ENCODE measurements at places on chromosomes 13 and 19. TPM values are rescaled to one million over a fixed set of nuclear protein-coding genes. Genes with fewer than 3 reads are reported as not detected.
A peak's percentile ranks its signal among the peaks of the same experiment; 100 is the strongest.

ZNF100 gene
- total RNA-seq: 5.2 TPM

INAFM1 gene
- total RNA-seq: 9.6 TPM

ZNF154 gene
- 0.21 TPM for total RNA-seq

GPR32 gene
- total RNA-seq: not detected

ITGBL1 gene
- 72.8 TPM for total RNA-seq

HIPK4 gene
- not detected for total RNA-seq

SLC1A6 gene
- total RNA-seq: not detected

NUMBL gene
- 250 TPM for total RNA-seq

ZNF726 gene
- 0.39 TPM for total RNA-seq

SKA3 gene
- total RNA-seq: 0.20 TPM

ZNF780B gene
- 14.6 TPM for total RNA-seq

RHPN2 gene
- total RNA-seq: 6.9 TPM

RFX2 gene
- total RNA-seq: 12.6 TPM

NR2F6 gene
- 46.0 TPM for total RNA-seq

LHB gene
- not detected for total RNA-seq

ZNF146 gene
- 53.0 TPM for total RNA-seq

NPAS1 gene
- total RNA-seq: 0.42 TPM

DNA sequence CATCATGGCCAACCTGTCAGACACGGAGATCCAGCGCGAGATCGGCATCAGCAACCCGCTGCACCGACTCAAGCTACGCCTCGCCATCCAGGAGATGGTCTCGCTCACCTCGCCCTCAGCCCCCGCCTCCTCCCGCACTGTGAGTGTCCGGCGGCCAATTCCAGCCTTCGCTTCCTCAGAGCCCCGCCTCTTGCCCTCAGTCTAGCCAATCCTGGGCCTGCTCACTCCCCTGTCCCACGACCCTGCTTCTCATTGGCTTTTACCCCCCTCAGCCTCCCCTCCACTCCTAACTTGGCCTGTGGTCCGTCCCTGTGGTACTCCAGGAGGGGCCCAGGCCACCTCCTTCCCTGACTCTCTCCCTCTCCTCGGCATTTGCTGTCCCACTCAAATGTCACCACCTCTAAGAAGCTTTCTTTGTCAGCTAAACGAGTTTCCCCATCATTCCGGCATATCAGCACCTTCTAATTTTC, 12.3 kb downstream of the HRC start:
- peak; percentile 70 for DNase-seq

- no peak for DNase-seq
Observed at GRCh38 chr13:45481688-45482087, 16.9 kb downstream of the COG3 start.

GRCh38 chr19:27966390-27966816, 1246.5 kb downstream of the UQCRFS1 start:
- DNase-seq: no peak

- DNase-seq: no peak
Observed at GRCh38 chr13:22086597-22087330, 415.9 kb downstream of the FGF9 start.

- DNase-seq: no peak
Observed at GRCh38 chr13:106105153-106105552, 430.3 kb downstream of the EFNB2 start.

- DNase-seq: no peak
Observed at GRCh38 chr13:77213644-77214043, 113.2 kb downstream of the MYCBP2 start.

GRCh38 chr19:52307275-52307674, 10.3 kb downstream of the ZNF480 start:
- DNase-seq: no peak

GRCh38 chr13:32515246-32515645, 23.3 kb downstream of the N4BP2L2 start:
- DNase-seq: no peak

- DNase-seq: no peak
Observed at GRCh38 chr19:1084024-1084868, 10.9 kb downstream of the POLR2E start.

DNA sequence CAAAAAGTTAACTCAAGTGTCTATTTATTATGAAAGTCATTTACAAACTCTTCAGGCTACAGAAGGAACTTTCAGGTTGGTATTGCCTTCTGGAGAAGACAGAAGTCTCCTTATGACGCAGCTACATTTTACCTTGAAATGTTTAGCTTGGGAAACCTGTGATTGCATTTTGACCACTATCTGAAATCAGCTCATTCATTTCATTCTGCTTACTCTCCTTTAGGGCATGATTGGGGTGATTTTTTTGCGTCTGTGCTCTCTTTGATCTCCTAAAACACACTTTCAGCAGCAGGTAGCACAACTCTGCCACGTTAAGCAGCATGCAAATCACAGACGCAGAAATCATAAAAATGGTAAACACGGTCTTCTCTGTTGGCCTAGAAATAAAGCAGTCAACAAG, 9.6 kb downstream of the GJB6 start:
- DNase-seq: no peak

DNA sequence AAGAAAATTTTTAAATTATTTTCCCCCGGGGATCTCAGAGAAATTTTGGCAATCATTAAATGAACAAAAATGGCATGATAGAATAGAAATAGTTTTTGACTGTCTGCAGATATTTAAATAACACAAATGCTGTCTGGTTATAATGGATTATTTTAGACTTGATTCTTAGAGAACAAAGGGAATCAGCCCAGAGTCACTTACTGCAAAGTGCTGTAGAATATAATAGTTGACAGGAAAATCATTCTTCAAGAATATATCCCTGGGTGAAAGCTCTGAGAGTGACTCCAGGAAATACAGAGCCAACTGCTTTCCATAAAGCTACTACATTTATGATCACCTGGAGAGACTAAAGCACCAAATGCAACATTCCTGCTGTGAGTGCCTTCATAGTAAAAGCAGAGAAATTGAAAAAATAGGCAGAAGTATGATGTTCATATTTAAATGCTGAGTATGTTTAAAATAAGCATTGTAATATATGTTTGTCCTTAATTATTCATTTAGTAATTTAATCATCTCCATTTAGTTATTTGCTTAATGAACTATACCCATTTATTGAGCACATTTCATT, 1765.8 kb downstream of the SLITRK1 start:
- no peak for DNase-seq

DNA sequence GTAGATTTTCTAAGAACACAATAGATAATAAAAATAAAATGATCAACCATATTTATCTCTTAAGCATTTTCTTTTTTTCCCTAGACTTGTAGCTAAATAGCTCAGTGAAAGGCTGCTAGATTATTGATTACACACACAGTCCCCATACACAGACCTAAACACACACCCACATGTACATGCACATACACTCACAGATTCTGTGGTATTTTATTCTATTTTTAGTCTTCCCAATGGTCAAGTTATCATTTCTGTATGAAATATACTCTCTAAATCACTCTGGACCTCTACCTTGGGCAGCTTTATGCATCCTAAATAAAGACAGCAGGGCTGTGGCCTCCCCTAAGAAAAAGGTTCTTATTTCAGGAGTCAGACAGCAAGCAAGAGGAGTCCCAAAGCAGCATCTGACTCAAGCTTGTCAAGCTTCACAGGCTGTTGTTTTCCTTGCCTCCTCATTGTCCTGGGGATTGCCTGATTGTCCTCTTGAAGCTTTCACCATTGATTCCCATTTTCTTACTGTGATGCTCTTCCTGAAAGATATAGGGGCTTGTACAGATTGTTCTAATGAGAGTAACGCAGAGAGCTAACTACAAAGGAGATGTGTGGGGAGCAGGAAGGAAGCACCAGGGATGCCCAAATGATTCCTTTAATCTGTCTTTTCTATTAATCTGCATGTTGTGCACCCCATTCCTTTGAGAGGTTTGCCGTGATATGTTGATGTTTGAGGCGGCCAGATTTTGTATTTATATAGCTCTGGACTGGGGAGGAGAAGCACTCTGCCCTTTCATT, 986.5 kb downstream of the PCDH17 start:
- no peak for DNase-seq

- DNase-seq: no peak
Observed at GRCh38 chr19:10219678-10220077, 11.5 kb downstream of the S1PR2 start.

DNA sequence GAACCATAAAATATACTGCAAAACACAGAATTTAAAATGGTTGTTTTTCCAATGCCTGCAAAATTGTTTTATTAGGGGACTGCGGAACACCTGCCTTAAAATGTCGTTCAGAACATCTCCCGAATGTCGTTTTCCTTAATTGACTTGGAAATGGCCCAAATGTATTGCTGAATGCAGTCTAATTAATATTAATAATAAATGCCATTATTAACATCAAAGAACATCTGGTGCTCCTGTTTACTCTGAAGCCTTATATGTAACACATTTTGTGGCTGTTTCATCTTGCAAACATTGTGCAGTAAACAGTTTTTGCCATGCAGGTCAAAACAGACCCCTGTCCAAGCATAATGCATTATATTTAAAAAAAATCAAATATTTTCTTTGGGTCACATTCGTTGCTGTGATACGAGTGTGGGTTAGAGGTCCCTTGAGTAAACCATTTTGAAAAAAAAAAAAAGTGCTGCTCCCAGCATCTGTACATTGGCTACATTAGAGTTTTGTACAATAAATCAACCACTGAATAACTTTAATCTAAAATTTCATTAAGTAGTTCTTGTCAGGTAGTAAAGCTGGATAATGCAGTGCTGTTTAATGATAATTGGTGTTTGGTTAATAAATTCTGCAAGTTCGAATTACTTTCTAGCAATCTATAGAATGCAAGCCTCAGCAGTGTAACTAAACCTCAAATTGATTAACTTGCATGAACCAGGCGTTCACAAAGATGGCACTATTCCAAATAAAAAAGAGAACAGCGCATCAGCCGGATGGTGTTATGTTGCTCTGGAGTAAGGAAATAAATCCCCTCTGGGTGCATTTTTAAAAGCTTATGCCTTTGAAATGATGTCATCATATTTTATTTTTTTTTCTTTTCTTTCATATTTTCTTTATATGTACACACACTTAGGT, 140.2 kb downstream of the ZNF536 start:
- DNase-seq: no peak

DNA sequence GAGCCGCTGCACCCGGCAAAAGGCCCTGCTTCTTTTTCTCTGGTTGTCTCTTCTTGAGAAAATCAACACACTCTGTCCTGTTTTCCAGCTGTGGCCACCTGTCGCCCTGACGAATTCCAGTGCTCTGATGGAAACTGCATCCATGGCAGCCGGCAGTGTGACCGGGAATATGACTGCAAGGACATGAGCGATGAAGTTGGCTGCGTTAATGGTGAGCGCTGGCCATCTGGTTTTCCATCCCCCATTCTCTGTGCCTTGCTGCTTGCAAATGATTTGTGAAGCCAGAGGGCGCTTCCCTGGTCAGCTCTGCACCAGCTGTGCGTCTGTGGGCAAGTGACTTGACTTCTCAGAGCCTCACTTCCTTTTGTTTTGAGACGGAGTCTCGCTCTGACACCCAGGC, 17.2 kb downstream of the LDLR start:
- no peak for DNase-seq

- no peak for DNase-seq
Observed at GRCh38 chr13:111278258-111278657, 42.2 kb upstream of the TEX29 start.

DNA sequence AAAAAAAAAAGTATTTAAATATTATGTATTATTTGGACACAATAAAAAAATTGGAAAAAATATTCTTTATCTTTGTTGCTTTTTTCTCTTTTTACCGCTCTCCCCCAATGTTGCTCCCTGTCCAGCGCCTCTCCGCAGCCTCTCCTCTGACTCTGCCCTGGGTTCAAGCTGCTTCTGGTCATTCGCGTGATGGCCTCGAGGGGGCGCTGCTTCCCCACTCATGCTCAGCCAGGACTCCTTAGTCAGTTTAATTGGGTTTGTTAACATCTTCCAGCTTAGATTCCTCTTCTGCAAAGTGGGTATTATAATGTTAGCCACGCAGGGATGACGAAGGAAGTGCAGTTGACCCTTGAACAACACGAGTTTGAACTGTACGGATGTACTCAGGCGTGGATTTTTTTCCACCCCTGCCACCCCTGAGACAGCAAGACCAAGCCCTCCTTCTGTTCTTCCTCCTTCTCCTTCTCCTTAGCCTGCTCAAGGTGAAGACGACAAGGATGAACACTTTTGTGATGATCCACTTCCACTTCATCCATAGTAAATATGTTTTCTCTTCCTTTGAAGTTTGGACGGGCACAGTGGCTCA, 4.9 kb upstream of the NWD1 start:
- peak; percentile 27 for DNase-seq

DNA sequence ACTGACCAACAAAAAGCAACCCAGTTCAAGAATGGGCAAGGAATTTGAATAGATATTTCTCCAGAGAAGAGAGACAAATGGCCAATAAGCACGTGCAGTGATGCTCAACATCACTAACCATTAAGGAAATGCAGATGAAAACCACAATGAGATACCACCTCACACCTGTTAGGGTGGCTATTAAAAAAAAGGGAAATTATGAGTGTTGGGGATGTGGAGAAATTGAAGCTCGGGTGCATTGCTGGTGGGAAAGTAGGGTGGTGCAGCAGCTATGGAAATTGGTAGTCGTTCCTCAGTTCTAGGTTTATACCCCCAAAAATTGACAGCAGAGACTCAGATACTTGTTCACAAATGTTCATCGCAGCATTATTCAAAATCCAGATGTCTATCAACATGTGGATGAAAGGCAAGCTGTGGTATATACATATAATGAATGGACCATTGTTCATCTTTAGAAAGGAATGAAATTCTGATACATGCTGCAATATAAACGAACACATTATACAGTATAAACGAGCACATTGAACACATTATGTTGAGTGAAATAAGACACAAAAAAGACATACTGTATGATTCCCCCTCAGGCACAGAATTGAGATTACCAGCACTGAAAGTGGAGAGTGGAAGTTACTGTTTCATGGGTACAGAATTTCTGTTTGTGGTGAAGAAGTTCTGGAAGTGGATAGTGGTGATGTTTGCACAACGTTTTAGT, 927 bp downstream of the CHAMP1 start:
- DNase-seq: no peak

GRCh38 chr19:18762125-18763023, 28.7 kb downstream of the COMP start:
- DNase-seq: peak; percentile 51

GRCh38 chr19:14599548-14600147, 16.8 kb downstream of the CLEC17A start:
- no peak for DNase-seq

DNA sequence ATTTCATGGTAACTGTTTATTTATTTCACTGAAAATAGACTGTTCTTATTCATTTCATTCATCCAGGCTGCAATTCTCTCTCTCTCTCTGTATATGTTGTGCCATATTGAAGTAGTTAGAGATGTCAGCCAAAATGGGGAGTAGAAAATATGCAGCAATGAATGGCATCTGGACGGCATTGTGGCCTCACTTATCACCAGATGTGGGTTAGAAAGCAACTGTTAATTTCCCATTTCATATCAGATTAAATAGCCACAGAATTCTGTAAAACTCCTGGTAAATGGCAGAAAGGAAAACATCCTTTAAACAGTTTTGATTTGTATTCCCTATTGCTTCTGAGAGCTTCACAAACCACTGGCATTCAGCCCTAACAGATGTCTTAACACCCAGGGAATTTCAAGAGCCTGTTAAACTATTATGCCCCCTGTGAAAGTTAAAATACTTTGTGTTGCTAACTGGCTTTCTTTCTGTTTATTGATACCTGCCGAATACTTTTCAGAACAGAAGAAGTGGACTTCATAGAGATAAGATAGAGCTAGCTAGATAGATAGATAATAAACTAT, 1763.3 kb upstream of the MIR17HG start:
- DNase-seq: no peak
